ENCODE measurements at places on chromosomes 5 and 9. TPM values are rescaled to one million over a fixed set of nuclear protein-coding genes. Genes with fewer than 3 reads are reported as not detected.
A peak's percentile ranks its signal among the peaks of the same experiment; 100 is the strongest.

- no peak for DNase-seq
Observed at GRCh38 chr5:14397717-14398116, 183.9 kb upstream of the OTULINL start.

DNA sequence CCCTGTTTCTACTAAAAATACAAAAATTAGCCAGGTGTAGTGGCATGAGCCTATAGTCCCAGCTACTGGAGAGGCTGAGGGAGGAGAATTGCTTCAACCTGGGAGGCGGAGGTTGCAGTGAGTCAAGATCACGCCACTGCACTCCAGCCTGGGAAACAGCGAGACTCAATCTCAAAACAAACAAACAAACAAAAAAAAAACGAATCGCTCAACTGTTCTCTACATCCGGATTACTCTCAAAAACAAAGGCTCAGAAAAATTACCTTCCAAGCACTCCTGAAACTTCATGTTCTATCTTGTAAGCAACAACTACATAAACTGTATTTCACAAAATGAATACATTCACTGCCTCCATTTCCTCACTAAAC lies 14.0 kb downstream of the UBAP2 start:
- DNase-seq = no peak

DNA sequence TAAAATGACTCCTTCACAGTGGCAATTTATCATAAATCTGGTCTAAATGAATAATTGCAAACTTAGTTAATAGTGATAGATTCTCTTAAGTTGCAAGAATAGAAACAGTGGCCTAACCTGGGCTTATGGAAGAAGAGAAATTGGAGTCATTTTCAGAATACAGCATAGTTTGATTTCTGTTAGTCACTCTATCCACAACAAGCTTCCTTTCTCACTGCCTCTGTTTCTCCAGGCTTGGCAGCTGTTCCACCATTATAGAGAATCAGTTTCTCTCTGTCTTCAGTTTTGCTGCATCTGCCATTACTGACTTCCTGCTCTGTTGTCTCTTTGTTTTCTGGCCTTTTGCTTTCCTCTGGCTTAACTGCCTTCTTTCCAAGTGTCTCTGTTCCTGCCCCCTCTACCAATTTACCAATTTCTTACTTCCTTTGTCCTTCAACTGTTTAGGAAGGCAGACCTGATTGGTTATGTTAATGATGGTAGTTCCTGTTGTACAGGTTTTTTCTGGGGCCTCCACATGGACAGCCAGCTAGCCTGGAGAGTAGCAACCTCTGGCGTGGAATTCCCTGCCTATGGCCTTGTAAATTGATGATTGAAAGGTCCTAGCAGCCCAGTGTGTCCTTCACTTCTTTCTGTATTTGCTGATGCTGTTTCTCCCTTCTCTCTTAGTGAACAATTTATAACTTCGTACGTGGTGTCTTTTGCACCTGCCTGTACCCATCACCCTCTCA lies 75.9 kb upstream of the RASGRF2 start:
- no peak for DNase-seq

IL3 gene
- not detected for total RNA-seq

DNA sequence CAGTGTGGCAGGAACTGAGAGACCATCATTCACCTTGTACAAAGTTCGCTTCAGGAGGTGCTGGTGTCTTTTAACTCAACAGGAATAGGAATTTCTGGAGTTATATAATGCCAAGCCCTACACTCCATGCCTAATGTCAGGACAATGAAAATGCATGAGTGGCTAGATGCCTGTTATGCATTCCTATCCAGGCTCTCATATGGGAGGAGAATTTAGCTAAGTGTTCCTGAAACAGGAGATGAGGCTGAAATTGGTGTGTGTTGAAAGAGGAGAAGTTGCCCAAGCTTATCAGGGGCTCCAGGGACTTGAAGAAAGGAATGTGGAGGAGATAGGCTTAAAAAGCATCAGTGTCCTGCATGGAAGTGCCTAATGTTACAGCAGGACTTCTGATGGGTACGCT lies 26.8 kb upstream of the PRUNE2 start:
- DNase-seq = no peak

- DNase-seq = no peak
Observed at GRCh38 chr5:133613184-133613583, 843 bp upstream of the FSTL4 start.

DNA sequence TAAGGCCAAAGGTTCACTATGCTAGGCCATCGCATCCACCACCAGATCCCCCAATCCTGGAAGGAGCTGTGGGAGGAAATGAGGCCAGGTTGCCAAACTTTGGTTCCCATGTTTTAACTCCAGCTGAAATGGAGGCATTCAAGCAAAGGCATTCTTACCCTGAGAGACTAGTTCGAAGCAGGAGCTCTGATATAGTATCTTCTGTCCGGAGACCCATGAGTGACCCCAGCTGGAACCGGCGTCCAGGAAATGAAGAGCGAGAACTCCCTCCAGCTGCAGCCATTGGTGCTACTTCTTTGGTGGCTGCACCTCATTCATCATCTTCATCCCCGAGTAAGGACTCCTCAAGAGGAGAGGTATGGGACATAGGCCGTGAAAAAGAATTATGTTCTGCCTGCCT lies 75.6 kb downstream of the GAPVD1 start:
- no peak for DNase-seq

TAF11L10 gene
- total RNA-seq = not detected

GRCh38 chr9:3458806-3459475 lies 66.9 kb downstream of the RFX3 start:
- peak; percentile 77 for DNase-seq

WNK2 gene
- total RNA-seq = 11.2 TPM

- DNase-seq = no peak
Observed at GRCh38 chr9:109037946-109038715, 24.8 kb upstream of the CTNNAL1 start.

DNA sequence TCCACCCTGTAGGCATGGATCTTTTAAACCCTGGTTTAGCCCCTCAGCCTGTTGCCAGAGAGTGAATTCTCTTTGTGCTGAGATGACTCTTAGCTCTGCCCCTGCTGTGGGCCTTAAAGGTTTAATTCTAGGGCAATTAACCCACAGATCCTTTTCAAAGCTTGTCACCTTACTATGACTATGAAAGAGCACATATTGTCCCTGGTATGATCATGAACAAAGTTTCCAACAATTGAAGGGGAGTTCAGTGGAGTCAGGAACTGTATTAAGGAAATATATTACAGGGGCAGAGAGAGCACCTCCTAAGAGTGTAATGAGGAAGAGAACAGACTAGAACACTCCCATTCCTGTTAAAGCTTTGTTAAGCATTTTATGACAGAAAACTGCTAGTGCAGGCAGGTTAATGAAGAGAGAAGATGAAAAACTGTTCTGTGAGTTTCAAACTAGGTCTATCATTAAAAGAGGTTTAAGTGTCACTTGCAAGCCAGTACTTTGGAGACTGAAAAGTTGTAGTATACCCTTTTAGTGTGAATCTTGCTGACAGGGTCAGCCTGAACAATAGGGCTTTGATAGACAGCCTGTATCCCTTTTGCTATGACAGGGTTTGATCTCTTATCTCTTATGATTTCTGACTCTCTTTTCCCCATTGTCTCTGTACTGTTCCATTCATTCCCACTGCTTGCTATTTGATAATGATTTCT lies 104.2 kb upstream of the ELL2 start:
- no peak for DNase-seq

GRCh38 chr9:84947412-84947972 lies 278.0 kb downstream of the NTRK2 start:
- no peak for DNase-seq

- DNase-seq = no peak
Observed at GRCh38 chr9:1927546-1927945, 87.6 kb upstream of the SMARCA2 start.

PCDHGB2 gene
- 3.3 TPM for total RNA-seq

GRCh38 chr9:16848179-16848578 lies 22.3 kb downstream of the BNC2 start:
- DNase-seq = no peak

NPDC1 gene
- total RNA-seq = 15.4 TPM

FNBP1 gene
- total RNA-seq = 76.6 TPM

DNA sequence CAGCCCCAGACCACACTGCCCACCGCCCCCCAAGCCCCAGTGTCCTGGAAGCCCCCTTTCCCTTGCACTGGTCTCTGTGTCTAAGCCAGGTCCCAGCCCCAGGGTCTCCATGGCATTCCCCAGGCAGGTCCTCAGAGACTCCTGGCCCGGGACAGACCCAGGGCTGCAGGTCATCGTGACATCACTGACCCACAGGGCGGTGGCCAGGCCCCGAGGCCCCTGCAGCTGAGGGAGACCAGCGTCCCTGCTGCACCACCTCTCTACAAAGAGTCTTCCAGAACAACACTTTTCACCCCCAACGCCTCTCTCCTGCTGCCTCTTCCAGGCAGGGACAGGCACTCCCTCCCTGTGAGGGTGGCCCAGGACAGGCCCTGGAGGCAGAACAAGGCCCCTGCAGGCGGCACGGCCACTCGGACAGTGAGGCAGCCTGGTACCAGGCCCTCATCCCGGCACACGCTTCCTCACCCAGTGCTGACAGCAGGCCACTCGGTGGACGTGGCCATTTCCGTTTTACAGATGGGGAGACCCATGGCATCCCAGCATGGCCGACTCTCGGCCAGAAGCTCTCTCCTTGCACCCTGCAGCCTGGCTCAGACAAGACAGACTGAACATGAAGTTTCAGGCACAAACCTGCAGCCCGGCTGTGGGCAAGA lies 136.4 kb downstream of the ADAMTS2 start:
- no peak for DNase-seq

GRCh38 chr9:99820685-99821395 lies 845 bp upstream of the NR4A3 start:
- DNase-seq = peak; percentile 80

GRCh38 chr9:117612317-117612716 lies 91.9 kb upstream of the TLR4 start:
- DNase-seq = no peak

ZNF883 gene
- total RNA-seq = 2.7 TPM

DNA sequence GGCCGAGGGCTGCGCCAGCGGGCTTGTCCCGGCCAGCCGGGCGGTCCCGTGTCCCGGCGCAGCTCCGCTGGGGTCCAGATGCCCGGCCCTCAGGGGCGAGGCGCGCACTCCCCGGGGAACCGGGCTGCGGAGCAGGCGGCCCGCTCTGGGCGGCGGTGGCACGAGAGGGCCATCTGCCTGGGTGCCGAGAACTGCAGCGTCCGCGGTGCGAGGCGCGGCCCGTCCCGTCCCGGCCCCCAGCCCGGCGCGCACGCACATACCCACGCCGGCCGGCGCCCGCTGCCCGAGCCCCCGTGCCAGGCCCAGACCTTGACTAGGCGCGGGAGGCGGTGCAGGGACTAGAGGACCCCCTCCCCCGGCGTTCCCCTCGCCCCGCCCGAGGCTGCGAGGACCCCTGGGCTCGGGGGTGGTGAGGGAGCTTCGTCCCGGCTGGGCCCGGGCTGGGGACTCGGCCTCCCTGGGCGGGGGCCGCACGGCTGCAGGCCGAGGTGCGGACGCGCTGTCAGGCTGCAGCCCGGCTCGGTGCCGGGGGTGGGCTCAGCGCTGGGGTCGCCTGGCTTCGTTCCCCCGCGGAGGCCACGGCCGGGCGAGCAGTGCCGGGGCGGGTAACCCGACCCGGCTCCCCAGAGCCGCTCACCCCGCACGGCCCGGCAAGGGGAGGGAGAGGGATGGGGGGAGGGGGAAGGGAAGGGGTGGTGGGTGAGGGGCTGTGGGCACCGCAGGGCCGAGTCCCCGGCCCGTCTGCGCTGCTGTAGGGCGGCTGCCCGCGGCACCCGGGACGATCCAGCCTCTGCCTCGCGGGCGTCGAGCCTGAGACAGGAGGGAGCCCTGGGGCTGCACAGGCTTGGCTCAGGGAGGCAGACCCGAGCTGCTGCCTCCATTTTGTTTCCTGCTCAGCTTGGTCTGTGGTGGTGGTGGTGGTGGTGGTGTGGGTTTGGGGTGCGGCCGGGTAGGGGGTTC lies 1.2 kb upstream of the NSD1 start:
- no peak for DNase-seq

ROPN1L gene
- total RNA-seq = 0.79 TPM

- DNase-seq = no peak
Observed at GRCh38 chr9:34556949-34557348, 32.6 kb downstream of the CNTFR start.

DNA sequence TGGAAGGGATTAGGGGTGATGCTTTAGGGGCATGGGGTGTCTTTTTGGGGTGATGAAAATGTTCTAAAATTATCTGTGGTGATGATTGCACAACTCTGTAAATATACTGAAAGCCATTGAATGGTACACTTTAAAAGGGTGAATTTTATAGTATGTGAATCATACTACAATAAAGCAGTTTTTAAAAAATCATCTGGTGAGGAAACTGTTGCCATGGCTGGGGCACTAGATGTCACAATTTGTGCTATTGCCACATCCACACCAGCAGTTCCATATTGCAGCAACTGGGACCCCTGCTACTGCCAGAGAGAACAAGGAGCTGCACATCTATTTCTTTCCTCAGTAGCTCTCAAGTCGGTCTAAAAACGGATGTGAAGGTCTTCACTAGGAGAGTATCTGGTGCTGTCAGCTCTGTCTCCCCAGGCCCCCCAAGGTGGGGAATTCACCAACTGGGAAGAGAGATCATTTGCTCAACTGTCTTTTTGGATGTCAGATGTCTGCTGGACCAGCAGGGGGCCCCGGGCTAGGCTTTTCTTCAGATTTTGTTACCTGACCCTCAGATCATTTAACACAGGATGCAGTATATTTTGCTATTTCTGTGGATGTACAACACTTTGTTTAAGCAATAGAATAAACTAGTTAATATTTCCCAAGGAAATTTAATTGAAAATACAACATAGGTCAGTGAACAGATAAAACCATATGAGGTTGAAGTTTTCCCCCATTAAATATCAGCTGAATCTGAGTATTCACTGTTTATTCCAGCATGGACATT lies 13.2 kb downstream of the CMYA5 start:
- no peak for DNase-seq

SPINK13 gene
- total RNA-seq = not detected

GRCh38 chr9:5553211-5553610 lies 42.9 kb downstream of the PDCD1LG2 start:
- no peak for DNase-seq

GRCh38 chr9:87959916-87960581 lies 14.3 kb downstream of the CDK20 start:
- DNase-seq = no peak

PRSS3 gene
- total RNA-seq = 6.9 TPM

LHX3 gene
- 0.10 TPM for total RNA-seq

- peak; percentile 76 for DNase-seq
Observed at GRCh38 chr9:97237951-97238889, 69.2 kb upstream of the CCDC180 start.

GRCh38 chr5:34666392-34667080 lies 10.4 kb downstream of the RAI14 start:
- DNase-seq = no peak

DNA sequence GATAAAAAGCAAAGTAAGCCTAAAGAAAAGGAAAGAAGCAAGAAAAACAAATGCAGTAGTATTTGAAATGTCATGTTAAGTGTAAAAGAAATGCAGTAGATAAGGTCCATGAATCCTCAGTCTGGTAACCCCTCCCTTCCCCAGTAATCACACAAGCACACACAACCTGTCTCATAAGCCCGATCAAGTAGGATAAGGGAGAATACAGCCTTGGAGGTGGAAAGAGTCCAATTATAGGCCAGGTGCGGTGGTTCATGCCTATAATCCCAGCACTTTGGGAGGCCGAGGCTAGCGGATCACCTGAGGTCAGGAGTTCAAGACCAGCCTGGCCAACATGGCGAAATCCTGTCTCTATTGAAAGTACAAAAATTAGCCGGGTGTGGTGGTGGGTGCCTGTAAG lies 117.9 kb downstream of the GADD45G start:
- no peak for DNase-seq

Data from skin of body (tissue), 3 donors.